ENCODE measurements at places on chromosomes 5 and 9. TPM values are rescaled to one million over a fixed set of nuclear protein-coding genes. Genes with fewer than 3 reads are reported as not detected.

FAM200C gene
- total RNA-seq, result 1.8 TPM

SPARC gene
- 17.8 TPM for total RNA-seq

TSSK1B gene
- total RNA-seq, result not detected

OR1J1 gene
- total RNA-seq, result not detected

C5orf58 gene
- not detected for total RNA-seq

SSBP2 gene
- total RNA-seq, result 14.9 TPM

MZB1 gene
- not detected for total RNA-seq

CD274 gene
- 1.3 TPM for total RNA-seq

DMRT3 gene
- total RNA-seq, result not detected

ZNF300 gene
- 1.9 TPM for total RNA-seq

SHOC1 gene
- not detected for total RNA-seq

CFAP90 gene
- total RNA-seq, result 0.72 TPM

DOCK8 gene
- total RNA-seq, result 0.51 TPM

CCL27 gene
- 0.33 TPM for total RNA-seq

FRMPD1 gene
- total RNA-seq, result 0.05 TPM

PCA3 gene
- total RNA-seq, result not detected

PCDHGA4 gene
- total RNA-seq, result 0.13 TPM

BDP1 gene
- 8.8 TPM for total RNA-seq

IL9 gene
- not detected for total RNA-seq

TMEM161B gene
- 6.5 TPM for total RNA-seq

ADCY2 gene
- not detected for total RNA-seq

SLC12A7 gene
- 28.1 TPM for total RNA-seq

TUSC1 gene
- total RNA-seq, result 7.0 TPM

ADGRD2 gene
- 0.03 TPM for total RNA-seq

PCDHA7 gene
- total RNA-seq, result 0.12 TPM

ERAP2 gene
- 1.4 TPM for total RNA-seq

OR1J2 gene
- total RNA-seq, result not detected

IL3 gene
- not detected for total RNA-seq

SIL1 gene
- total RNA-seq, result 24.7 TPM

ADAMTSL1 gene
- 0.08 TPM for total RNA-seq

GMCL2 gene
- total RNA-seq, result not detected

FBP2 gene
- not detected for total RNA-seq

NREP gene
- 3.6 TPM for total RNA-seq

FOXD4L6 gene
- total RNA-seq, result 0.06 TPM

FAM78A gene
- 0.28 TPM for total RNA-seq

FCN2 gene
- total RNA-seq, result not detected

SPATA31D3 gene
- not detected for total RNA-seq

BSPRY gene
- 0.07 TPM for total RNA-seq

FAM221B gene
- not detected for total RNA-seq

FRRS1L gene
- total RNA-seq, result 0.27 TPM

PRDM9 gene
- 0.02 TPM for total RNA-seq

ELOVL7 gene
- 12.6 TPM for total RNA-seq

PRRX2 gene
- total RNA-seq, result 5.3 TPM

CNTLN gene
- total RNA-seq, result 4.3 TPM

EGFLAM gene
- 0.39 TPM for total RNA-seq

PLAC8L1 gene
- not detected for total RNA-seq

CCDC192 gene
- total RNA-seq, result not detected

IL33 gene
- total RNA-seq, result 0.61 TPM

NTRK2 gene
- 0.02 TPM for total RNA-seq

SPINK6 gene
- 0.75 TPM for total RNA-seq

SGCD gene
- total RNA-seq, result 4.8 TPM

All from A549 treated with AZD2906 at 1 μM for 4 hours (cell line).